ENCODE measurements at places on chromosomes 11 and 22.

DNA sequence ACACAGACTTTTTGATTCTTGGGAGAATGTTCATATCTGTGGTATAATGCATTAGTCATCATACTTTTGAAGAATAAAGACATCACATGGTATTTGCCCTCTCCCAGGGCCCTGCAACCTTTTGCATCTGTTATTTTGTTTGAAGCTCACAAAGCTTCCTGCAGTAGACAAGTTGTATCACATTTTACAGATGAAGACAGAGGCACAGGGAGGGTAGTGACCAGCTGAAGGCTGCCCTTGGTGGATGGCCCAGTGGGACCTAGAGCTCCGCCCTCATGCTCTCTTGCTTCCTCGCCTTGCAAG is 66.4 kb downstream of the UBASH3B start:
- DNase-seq = no peak

DNA sequence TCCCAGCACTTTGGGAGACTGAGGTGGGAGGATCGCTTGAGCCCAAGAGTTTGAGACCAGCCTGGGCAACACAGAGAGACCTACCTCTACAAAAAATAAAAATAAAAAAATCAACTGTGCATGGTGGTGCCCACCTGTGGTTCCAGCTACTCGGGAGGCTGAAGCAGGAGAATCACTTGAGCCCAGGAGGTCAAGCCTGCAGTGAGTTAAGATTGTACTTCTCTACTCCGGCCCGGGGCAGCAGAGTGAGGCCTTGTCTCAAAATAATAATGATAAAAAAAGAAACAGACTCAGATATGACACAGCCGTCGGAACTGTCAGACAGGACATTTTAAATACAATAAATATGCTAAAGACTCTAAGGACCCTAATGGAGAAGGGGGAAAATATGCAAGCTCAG is 18.4 kb downstream of the ASCL2 start:
- no peak for DNase-seq

DNA sequence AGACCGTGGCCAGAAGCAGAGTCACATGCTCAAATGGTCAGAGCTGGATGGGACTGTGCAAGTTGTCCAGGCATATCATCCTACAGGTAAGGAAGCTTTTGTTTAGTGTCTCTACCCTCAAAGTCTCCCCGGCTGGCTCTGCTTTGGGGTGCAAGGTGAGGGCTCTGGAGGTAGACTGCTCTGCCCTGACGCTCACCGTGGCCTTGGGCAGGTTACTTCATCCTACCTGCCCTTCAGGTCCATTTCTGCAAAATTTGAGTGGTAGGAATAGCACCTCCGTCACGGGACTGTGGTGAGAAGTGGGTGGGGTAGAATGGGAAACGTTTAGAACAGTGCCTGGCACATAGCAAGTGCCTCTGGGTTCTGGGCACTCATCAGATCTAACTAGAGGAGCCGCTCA is 42.2 kb downstream of the NAT10 start:
- DNase-seq = no peak

GRCh38 chr11:35298369-35298768 is 121.0 kb downstream of the SLC1A2 start:
- DNase-seq = no peak

DNA sequence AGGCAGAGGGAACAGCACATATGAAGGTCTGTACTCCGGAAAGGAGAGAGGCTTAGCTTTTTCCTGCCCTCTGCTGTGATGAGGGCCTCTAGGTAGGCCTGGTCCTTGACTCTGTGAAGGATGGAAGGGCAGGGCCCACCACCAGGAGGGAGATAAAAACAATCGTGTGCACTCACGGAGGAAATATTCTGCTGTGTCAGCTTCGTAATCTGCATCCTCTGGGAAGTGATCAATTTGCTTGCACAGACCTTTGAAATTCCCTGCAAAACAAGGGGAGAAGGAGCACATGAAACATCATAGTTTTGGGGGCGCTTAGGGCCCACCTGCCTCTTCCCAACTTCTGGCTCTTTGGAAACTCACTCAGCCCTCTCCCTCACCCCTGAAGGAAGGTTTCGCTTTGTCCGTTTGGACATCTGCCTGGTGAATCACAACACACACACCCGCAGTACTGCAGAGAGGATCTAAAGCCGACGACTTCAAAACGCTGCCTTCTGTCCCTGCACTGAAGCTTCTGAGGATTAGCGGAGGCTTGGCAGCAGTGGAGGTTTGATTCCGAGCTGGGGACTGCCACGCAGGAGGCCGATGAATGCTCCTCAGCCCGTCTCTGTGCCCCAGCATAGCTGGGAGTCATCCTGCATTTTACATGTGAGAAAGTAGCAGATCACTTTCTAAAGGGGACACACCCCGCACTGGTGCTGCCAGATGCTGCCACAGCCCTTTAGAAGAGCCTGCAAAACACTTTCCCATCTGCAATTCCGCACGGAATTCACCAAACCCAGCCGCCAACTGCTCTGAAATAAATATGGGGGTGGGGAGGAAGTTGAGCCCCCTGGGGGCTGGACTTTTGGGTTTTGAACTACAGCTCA is 58.6 kb upstream of the EIF3D start:
- no peak for DNase-seq

GRCh38 chr11:72239313-72239848 is 4.6 kb downstream of the PHOX2A start:
- DNase-seq = no peak

- no peak for DNase-seq
These were observed 109.8 kb downstream of the PTPRJ start for GRCh38 chr11:48090174-48090573.

DNA sequence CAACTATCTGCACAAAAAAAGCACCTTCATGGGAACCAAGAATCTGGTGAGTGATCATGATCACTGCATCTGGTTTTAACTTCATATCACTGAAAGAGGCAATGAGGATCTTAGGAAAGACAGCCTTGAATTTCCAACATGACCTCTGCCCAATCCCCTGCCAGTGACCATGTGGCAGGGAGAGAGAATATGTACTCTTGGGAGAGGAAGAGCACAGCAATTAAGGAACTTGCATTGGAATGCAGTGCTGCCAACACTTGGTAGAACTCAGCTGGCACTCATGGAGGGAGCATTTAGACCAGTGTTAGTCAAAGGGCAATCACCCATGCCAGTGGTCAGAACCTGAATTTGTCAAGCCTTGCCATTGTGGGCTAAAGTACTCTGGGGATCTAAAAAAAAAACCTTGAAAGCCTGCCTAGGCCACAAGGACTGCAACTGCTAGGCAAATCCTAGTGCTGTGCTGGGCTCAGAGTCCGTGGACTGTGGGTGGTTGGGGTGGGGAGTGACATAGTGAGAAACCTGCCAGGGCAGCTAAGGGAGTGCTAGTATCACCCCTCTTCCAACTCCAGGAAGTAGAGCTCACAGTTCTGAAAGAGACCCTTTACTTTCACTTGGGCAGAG is 23.1 kb downstream of the JRKL start:
- DNase-seq = no peak

GRCh38 chr11:74171630-74171968 is 510 bp downstream of the PPME1 start:
- DNase-seq = no peak

GRCh38 chr22:47036936-47037485 is 274.6 kb downstream of the TBC1D22A start:
- DNase-seq = no peak

All from cortex of kidney (tissue), 1 donor.